ENCODE measurements at places on chromosomes 4 and X.

GRCh38 chr4:52659722-52660261 lies 691 bp upstream of the USP46 start:
- peak; percentile 61 for DNase-seq

- peak; percentile 3 for DNase-seq
Measured at GRCh38 chrX:104833401-104833800, 267.4 kb downstream of the IL1RAPL2 start.

GRCh38 chr4:139647184-139647583 lies 18.4 kb upstream of the MGST2 start:
- no peak for DNase-seq

DNA sequence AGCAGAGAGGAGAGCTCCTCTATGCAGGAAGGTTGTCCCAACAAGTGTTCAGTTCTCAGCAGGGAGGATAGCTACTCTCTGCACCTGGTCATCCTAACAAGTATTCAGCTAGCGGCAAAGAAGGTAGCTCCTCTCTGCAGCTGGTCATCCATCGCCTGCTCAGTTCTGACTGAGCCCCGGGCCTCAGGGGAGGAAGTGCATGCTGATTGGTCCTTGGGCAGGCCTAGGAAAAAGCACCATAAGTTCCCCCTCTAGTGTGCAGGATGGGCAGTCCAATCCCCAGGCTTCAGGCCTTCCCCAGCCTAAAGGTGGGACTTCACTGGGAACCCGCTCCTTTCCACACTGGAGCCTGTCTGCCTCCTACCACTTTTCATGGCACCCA lies 4.4 kb upstream of the FBXW7 start:
- no peak for DNase-seq

GRCh38 chrX:45845142-45845541 lies 644.5 kb upstream of the DIPK2B start:
- DNase-seq, result no peak

GRCh38 chr4:54746218-54746617 lies 88.5 kb downstream of the KIT start:
- DNase-seq, result no peak

- DNase-seq, result no peak
Measured at GRCh38 chr4:16636912-16637630, 261.4 kb downstream of the LDB2 start.

DNA sequence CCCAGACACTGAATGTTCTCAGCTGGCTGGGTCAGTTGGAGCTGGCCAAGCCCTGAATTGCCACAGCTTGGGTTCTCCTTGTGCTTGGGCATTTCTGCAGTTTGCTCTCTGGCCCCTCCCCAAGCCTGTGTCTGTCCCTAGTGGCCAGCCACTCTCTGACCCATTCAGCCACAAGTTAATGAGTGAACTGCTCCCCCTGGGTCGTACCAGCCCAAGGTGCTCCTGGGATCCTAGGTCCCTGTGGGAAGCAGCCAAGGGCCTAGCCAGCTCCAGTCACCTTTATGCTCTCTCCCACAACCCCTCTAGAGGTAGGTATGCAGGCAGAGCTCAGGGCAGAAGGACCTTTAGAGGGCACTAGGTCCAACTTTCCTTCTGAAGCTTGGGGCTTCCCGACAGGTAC lies 51.5 kb downstream of the STARD8 start:
- no peak for DNase-seq

- no peak for DNase-seq
Measured at GRCh38 chr4:147769386-147769785, 37.5 kb downstream of the ARHGAP10 start.

DNA sequence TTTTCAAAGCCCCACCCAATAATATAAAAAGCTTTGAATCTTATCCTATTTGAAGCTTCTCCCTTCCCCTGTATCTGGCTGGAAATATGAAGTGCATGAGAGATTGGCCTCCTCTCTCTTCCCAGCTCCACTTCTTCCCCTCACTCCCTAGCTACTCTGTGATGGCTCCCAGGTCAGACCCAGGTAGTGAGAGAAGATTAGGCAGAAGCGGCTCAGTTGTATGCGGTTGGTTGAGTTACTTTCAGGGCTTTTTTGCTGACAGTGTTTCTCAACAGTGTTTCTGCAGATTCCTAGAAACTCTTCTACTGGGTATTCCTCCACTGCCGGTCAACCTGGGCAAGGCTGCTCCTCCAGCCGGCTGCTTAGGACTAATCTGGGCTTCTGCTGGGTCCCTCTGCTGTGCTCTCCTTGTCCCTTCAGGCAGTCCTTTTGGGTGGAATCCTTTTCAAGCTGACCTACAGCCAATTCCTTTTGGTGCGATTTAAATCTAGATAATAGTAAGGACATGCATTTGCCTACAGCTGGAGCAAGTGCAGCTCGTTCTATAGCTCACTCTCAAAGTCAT lies 87.4 kb upstream of the SLC7A11 start:
- DNase-seq, result no peak

GRCh38 chrX:68727696-68728095 lies 80.2 kb downstream of the STARD8 start:
- no peak for DNase-seq

- peak; percentile 33 for DNase-seq
Measured at GRCh38 chr4:106369456-106370060, 980 bp upstream of the GIMD1 start.

GRCh38 chr4:79445371-79445781 lies 37.3 kb upstream of the GK2 start:
- DNase-seq, result no peak

DNA sequence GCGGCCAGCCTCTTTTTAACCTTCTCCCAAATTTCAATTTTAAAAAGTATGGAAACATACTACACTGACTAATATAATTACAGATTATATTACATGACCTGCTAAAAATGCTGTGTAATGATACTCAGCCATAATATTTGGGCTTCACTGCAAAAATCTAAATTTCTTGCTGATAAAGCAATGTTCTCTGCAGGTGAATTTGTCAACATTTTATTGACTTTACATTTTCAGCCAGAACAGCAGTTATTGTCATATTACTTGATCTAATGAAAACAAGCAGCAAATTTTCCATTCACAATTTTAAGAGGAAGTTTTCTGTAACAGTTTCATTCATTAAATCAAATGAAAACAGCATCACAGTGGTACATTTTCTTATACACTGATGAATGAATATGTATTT lies 91.1 kb downstream of the FRYL start:
- DNase-seq, result no peak

DNA sequence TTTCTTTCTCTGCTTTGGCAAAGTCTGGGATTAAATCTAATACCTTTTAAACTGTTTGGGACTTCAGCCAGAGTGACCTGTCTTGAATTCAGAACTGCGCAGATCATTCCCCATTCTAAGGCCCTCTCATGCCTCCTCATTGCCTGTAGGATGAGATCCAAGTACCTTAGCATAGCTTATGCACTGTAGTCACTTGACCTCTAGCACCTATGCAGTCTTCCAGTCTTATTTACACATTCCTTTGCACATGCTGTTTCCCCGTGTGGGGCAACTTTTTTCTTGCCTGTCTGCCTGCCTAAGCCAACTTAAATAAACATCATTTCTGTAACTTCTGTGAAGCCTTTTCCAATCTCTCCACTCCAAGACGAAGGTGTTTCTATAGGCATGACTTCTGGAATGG lies 68.4 kb downstream of the AR start:
- DNase-seq, result no peak

- peak; percentile 83 for DNase-seq
Measured at GRCh38 chr4:123398066-123398852, 1.7 kb downstream of the SPRY1 start.

- peak; percentile 2 for DNase-seq
Measured at GRCh38 chrX:1389181-1389992, 2.5 kb downstream of the SLC25A6 start.

DNA sequence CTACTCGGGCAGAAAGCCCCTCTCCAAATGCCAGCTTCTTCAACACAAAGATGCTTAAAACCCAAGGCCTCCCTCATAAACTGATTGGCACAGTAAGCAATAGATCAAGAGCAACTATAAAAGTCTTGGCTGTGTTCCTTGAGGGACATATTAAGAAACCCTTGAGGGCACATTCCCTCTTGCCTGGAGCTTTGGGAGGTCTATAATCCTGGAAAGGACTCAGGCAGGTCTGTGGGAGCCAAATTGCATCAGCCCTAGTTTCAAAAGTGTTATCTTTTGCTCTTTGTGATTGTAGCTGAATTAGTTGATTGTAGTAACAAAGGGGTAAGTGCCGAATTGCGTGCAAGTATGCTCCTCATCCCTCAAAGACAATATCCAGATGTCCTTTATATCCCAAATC lies 18.6 kb upstream of the SETD7 start:
- DNase-seq, result no peak

DNA sequence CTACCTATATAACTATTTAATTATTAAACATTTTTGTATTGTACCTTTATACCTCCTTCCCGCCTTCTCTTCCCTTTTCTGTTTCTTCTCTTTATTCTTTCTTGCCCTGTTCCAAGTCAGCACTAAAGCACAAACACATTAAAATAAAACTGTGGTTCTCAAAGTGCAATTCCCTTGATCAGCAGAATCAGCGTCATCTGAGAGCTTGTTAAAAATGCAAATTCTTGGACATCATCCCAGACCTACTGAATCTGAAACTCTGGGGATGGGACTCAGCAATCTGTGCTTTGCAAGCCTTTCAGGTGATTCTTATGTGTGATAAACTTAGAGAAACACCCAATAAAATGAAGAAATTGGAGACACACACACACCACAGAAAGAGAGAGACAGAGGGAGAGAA lies 178.4 kb upstream of the BMP3 start:
- DNase-seq, result no peak

DNA sequence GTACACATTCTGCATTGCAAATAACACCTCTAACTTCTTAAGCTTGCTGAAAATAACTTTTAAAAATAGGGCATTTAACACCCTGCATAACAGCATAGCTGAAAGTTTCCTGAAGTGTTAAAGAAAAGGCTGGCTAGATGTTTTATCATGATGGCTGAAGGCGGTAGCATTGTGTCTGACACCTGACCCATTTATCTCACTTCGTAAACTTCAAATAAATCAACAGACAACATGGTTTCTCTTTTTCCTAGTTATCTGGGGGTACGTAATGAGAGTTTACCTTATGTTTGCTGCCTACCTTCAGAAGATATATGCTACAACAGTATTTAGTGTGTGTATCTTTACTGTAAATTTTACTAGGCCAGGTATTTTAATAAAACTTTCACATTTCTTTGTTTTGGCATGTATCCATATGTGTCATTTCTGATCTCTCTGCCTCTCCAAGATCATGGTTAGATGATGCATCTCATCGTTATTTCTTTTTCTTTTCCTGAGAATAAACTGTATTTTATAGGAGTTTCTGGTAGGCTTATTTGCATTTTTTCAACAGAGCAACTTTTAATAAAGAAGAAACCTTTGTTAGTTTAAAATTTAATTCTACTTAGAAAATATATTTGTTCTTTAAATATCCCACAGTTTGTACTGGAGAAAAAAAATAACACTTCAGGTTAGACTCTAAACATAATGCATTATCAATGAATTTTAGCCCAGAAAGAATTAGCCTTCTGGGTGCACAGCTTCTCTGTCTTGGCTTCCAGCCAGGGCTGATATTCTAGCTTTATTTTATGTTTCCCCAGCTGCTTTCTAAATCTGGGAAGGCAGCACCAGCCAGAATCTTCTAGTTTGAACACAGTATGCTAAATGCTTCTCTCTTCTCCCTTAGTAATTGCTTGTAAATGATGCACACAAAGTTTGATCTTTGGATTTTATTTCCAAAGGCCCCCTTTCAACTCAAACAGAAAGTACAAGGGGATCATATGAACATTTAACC lies 2.9 kb downstream of the NDST4 start:
- DNase-seq, result no peak

DNA sequence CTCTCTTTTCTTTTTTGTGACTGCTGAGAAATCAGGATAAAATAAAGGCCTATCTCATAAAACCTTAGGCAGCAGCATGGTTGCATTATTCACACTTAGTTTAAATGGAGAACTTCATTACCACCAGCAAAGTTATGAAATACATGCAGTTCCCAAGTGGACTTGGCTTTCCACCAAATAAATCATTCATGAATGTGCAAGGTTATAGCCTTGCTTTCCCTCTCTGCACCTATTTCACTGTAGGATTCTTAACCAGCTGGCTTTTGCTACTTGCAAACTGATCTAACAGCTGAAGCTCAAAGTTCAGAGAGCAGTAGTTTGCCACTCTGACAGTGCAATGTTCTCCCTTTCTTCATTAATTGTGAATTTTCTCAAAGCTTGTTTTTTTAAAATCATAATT lies 140.1 kb upstream of the SMIM31 start:
- no peak for DNase-seq

- no peak for DNase-seq
Measured at GRCh38 chr4:119897260-119897659, 169.4 kb downstream of the MAD2L1 start.

DNA sequence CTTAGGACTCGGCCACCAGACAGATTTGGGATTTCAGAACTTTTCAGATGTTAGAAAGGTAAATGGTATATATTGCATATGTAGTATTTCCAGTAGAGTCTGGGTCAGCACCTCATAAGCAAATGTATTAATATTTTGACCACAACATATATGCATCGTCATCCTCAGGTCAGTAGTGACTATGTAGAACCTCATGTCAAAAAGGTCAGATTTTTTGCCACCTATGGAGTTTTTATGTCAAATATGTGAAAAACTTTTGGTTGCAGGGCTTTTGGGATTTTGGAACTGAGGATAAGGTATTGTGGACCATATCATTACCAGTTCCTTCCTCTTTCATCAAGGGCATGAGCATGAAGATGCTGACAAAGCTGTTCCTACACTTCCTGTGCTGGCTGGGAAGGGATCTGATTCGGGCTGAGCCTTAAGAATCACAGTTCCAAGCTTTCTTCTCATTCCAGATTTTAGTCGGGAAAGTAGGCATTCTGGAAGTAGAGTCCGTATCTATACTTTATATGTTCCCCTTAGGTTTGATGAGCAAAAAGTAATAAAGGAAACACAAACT lies 183.0 kb upstream of the PGRMC2 start:
- no peak for DNase-seq

- DNase-seq, result peak; percentile 89
Measured at GRCh38 chr4:8278421-8279287, 9.1 kb downstream of the HTRA3 start.

DNA sequence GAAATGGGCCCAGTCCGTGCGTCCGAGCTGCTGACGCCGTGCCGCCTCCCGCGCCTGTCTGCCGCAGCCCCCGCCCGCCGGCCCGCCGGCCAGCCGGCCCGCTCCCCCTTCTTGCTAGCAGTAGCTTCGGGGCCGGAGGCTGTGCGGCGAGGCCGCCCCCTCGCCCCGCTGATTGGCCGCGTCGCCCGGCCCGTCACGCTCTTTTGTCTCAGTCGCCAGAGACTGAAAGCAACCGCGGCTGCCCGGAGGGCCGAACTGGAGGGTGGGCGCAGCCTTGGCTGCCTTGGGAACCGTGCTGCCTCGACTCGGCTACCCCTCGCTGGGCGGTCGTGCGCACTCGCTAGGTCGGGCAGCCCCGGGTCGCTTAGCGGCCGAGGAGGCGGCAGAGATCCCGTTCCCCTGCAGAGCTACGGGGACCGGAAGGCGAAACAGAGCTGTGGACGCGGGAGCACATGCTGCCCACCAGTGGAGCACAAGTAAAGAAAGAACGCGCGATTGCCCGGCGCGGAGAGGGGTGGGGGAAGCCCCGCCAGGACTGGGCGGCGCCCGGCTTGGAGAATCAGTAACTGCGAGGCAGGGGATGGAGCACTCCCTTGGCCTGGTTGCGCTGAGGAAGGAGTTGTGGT lies at the start of gene ZCCHC18:
ZCCHC18 (plus strand) TSS at position 198 of the 626 bp plus-strand sequence. CDS start 1,589 bp downstream, outside the sequence.
- DNase-seq, result peak; percentile 81
